ENCODE measurements at places on chromosomes 5 and 9.

DNA sequence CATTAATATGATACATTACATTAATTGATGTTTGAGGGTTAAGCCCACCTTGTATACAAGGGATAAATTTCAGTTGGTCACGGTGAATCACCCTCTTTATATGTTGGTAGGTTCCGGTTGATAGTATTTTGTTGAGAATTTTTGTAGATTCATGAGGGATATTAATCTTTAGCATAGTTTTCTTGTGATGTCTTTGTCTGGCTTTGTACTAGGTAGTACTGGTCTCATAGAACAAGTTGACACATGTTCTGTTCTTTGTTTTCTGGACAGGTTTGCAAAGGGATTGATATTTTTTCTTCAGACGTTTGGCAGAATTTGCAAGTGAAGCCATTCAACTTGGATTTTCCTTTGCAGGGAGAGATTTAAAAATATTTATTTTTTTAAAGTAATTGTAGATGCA, 49.1 kb upstream of the CLK4 start:
- DNase-seq = no peak

DNA sequence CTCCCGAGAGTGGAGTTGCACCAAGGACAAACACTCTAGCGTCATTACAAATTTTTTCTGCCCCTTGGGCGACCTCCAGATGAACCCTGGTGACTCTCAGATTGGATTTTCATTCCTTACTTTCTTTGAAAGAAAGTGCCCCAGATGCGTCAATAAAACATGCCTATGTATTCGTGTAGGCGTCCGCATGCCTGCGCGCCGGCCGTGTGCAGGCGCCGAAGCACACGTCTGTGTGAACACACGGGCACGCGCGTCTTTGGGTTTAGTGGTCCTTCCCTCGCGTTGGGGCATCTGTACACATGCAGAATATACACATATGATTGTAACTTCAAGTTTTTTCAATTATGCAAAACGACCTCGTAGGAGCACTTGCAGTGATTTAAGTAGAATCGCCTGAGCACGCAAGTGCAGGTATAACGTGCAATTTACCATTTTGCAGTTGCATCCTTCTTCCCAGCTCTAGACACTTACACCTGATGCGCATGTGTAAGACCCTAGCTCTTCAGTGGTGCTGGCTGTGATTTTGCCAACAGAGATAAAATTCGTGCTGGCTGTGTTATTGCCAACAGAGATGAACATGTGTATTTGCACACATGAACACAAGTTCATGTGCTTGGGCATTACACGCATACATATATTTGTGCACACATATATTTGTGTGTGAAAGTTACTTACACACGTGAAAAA, 1.9 kb upstream of the LHX2 start:
- DNase-seq = no peak

- DNase-seq = no peak
Measured at GRCh38 chr9:120982836-120983235, 56.2 kb upstream of the TRAF1 start.

- DNase-seq = peak; percentile 30
Measured at GRCh38 chr5:172150514-172151425, 37.3 kb downstream of the STK10 start.

DNA sequence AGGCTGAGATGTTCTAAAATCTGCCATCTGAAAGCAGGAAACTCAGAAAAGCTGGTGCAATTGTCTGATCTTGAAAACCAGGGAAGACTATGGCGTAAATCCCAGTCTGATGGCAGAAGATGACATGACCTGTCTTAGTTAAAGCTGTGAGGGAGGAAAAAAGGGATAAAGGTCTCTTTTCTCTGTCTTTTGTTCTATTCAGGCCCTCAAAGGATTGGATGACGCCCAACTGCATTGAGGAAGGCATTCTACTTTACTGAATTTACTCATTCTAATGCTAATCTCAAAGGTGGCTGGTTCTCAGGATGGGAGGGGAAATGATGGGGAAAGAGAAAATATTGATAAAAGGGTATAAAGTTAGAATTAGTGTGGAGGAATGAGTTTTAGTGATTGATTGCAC, 312.8 kb upstream of the CTNND2 start:
- DNase-seq = no peak

DNA sequence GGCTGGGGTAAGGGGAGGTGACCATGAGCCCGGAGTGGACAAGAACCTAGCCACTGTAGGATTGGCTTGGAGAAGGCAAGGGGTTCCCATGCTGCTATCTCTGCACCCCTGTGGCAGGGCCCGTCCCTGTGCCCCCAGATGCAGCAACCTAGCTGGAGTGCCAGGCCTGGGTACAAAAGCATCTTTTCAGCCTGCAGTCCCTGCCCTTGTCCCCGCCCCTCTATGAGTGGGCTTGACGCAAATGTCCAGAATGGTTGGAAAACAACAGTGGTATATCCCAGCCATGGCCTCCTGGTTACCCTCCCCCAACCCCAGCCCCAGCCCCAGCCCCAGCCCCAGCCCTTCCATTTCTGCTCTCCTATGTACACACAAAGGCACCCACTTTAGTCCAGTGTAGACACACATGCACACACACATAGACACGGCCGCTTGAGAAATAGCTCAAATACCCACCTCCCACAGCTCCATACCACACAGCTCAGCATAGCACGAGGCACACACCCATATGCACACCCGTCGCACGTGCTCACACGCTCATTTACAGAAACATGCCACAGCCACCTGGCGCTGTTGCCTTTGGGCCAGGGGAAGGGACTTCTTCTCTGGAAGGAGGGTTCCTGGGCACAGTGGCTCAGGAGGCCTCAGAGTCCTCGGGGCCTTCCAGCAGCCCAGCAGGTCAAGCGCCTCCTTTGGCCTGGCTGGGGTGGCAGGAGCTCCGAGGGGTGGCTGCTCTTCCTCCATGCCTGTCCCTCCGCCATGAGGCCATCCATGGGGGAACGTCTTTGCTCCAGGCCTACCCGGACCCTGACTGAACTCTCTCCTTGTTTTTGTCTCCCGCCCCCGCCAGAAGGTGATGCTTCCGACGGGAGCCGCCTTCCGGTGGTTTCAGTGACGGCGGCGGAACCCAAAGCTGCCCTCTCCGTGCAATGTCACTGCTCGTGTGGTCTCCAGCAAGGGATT, 34.1 kb downstream of the CXXC5 start:
- DNase-seq = no peak

- DNase-seq = no peak
Measured at GRCh38 chr5:76556511-76557221, 66.5 kb downstream of the F2RL2 start.

- no peak for DNase-seq
Measured at GRCh38 chr5:116130471-116130870, 45.6 kb downstream of the COMMD10 start.

DNA sequence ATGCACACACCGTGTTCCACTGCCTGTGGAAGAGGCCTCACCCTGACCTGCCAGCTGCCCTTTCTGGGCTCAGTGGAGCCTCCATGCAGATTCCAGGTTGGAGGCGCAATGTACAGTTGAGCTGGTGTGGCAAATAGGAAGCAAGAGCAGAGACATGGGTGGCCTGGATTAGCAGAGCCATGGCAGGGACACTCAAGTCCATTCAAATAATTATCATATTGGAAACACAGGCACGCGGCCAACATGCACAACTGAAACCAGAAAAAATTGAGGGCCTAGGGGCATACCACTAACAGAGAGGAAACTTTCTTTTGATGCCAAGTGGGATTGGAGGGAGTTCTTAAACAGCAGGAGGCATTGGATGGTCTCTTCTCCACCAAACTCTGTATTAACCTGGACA, 35.8 kb downstream of the OTULINL start:
- DNase-seq = no peak

GRCh38 chr5:64939772-64940510, 171.2 kb downstream of the CWC27 start:
- DNase-seq = no peak

DNA sequence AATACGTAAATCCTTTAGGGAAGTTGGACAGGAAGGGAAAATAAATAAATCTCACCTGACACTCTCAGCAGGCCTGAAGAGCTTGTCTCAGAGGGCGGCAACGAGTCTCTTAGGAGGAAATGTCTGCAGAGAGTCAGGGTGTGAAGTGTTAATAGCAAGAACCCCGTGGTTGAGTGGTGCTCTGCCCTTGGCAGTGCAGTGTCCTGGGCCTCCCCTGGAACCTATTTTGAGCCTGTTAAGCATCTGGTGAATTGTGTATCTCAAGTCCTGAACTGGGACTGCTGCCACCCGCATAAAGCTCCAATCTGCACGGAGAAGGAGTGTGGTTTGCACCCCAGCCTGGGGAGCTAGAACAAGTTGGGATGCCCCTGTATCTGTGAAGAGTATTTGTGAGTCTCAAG, 211.8 kb downstream of the GOLPH3 start:
- no peak for DNase-seq

DNA sequence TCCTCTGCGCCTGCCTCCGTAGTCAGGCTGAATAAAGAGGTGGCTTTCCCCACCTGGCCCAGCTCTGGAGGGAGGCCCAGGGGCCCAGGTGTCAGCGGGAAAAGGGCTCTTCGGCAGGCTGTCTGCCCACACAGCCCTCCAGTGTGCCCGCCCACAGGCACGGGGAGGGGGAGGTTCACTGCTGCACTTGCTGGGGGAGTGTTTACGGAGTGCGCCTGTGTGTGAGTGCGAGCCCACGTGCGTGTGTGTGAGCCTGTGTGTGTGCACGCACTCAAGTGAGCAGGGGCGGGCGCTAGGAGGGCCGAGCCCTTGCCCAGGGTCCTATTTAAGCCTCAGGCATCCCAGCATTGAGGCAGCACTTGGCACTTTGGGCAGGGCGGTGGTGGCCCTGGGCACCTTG, 10.9 kb downstream of the DNLZ start:
- DNase-seq = no peak

GRCh38 chr9:100673249-100673648, 95.4 kb downstream of the CAVIN4 start:
- DNase-seq = no peak
